Stimulated activated CD4-positive, alpha-beta T cell treated with anti-CD3 and anti-CD28 coated beads, Interleukin-15, amount 100 ng/mL, for 1 hour (primary cell): ENCODE measurements at places on chromosomes 6 and 20.
A peak's percentile ranks its signal among the peaks of the same experiment; 100 is the strongest.

- DNase-seq, result no peak
Observed at GRCh38 chr6:15358579-15359327, 112.9 kb downstream of the JARID2 start.

GRCh38 chr6:111662072-111662793 lies 56.6 kb upstream of the TRAF3IP2 start:
- no peak for DNase-seq

DNA sequence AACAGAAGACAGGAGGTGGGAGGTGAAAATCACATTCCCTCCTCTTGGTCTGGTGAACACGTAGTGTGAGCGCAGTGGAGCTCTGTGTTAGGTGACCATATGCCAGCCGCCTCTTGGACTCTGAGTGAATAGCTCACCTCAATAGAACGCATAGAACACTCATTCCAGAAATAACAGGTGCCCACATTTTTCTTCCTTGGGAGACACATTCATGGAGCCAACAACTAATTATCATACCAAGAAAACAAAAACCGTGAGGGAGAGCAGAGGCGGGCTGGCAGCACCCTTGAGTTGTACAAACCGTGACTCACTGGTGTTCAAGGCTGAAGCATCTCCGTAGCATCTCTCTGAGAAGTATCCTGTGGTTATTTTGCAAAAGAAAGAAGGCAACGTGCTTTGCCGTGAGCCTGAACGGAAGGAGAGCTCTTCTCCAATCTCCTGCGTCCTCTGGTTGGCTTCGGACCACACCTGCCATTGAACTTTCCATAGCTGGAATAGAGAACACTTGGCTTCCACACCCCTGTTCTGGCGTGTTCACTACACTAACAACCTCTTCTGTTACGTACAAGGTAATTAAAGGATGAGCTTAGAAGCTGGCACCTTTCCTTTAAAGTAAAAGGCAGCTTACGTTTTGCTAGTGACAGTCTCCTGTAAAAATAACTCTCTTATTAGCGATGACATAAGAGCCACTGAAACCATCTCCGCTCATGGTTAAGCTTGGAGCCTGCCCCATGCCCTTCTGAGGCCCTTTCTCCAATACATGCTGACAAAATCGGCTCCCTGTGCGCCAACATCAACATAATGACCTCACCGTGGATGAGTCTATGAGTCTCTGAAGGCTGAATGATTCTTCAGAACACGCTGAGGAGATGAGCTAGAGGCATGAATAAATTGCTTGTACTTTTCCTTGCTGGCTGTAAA lies 30.2 kb upstream of the SGK1 start:
- no peak for DNase-seq

DNA sequence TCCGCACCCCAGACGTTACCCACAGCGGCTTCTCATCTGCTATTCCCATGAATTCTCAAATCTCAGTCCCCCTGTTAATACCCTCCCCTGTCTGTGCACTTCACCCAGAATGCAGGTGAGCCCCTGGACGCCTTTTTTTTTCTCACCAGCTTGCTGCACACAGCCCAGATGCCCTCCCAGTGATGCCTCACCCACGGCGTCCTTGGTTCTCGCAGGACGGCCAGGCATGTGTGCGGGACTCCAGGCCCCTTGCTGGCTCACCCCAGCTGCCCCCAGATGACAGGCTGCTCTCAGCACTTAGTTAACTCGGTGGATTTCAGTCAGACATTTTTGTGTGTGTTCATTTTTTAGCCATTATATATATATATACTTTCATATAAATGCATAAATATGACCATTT lies 25.4 kb upstream of the PI16 start:
- DNase-seq, result no peak

DNA sequence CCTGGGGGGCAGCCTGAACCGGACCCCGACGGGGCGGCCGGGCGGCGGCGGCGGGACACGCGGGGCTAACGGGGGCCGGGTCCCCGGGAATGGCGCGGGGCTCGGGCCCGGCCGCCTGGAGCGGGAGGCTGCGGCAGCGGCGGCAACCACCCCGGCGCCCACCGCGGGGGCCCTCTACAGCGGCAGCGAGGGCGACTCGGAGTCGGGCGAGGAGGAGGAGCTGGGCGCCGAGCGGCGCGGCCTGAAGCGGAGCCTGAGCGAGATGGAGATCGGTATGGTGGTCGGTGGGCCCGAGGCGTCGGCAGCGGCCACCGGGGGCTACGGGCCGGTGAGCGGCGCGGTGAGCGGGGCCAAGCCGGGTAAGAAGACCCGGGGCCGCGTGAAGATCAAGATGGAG lies 636 bp downstream of the SRF start:
- peak; percentile 27 for DNase-seq

DNA sequence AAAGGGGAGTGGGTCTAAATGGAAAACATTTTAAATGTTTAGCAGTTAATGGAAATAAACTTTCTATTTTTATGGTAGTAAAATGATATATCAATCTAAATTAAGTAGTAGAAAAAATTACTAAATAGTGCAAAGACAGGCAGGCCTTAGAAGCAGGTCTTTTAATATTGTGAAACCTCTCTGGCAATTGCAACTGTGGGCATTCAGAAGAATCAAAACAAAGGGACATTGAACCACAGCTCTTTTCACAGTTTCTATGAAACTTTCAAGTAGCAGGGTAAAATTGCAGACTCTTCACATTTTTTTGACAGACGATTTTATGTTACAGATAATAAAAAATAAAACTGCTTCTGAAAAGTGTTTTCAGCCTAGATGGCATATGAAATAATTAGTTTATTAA lies 533.7 kb downstream of the BCKDHB start:
- DNase-seq, result no peak

DNA sequence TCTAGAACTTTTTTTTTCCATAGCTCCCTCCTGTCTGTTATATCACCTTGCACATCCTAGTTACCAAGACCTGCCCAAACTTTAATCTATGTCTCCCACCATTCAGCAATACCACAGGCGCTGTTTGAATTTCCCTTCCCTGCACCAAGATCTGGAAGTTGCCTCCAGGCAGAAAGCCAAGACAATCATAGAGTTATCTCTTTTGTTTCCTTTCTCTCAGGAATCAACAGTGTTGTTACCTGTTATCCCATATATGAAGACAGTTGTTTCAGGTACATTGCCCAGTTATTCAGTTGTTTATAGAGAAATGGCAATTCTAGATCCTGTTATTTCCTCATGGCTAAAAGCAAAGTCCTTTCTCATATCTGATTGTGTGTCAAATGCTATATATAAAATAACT lies 63.2 kb downstream of the PDSS2 start:
- no peak for DNase-seq

GRCh38 chr6:162560891-162561290 lies 166.7 kb downstream of the PRKN start:
- DNase-seq, result no peak

GRCh38 chr6:81999270-81999669 lies 246.8 kb upstream of the TENT5A start:
- no peak for DNase-seq

GRCh38 chr6:11974089-11974488 lies 38.0 kb upstream of the HIVEP1 start:
- no peak for DNase-seq
